ENCODE measurements at places on chromosomes 1 and 21.
A peak's percentile ranks its signal among the peaks of the same experiment; 100 is the strongest.

- no peak for DNase-seq
Measured at GRCh38 chr1:238652346-238652968, 733.9 kb upstream of the CHRM3 start.

DNA sequence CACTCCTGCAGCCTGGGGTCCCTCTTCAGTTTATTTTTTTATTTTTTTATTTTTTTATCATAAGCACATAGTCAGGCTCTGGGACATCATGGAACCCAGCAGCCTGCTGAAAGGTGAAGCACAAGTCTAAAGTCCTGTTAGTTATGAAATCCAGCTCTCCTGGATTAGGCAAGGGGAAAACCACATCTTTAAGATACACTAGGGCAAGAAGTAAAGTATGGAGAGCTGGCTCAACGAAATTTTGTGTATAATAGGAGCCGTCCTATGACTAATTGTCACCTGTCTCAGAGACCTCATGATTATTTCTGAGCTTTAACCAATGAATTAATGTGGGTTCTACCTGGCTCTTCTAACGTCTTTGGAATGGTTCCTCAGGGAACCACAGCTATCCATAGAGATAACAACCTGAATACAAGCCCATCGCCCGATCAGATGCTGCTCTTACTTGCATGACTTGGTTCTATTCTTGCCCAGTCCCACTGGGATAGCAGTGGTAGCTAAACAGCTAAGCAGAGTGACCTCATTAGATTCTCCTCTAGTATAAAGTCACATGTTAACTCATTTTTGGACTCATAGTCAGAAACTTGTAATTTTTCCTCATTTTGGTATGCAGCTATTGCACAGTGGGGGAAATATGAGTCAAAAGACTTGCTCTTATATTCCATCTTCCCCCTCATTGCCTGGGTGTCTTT is 122.7 kb downstream of the LMO4 start:
- DNase-seq, result no peak

DNA sequence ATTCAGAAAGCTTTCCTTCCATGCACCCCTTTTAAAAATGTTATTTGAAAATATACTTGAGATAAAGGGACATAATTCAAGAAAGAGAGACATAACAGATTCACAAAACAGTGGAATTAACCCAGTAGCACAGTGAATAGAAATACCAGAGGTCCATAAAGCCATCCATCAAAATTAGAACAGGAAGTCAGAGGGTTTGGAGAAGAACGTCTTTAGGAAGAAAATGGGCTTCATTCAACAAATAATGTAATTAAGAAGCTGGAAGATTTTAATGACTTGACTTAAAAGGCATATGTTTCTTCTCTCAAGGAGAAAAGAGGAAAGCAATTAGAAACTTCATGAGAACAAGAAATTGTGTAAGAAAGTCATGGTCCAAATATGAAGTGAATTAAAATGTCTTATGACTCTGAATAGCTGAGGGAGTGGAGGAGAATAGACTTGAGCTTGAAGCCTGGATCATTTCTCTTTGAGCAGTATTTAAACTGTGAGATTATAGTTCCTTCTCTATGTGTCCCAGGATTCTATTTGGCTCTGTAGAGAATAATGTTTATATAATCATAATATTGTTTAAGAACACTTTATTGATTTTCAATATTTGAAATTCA is 7.9 kb upstream of the HCRTR1 start:
- DNase-seq, result no peak

- no peak for DNase-seq
Measured at GRCh38 chr1:99370476-99370875, 106.2 kb downstream of the PLPPR4 start.

- DNase-seq, result no peak
Measured at GRCh38 chr1:28530456-28530855, 22.4 kb upstream of the TRNAU1AP start.

DNA sequence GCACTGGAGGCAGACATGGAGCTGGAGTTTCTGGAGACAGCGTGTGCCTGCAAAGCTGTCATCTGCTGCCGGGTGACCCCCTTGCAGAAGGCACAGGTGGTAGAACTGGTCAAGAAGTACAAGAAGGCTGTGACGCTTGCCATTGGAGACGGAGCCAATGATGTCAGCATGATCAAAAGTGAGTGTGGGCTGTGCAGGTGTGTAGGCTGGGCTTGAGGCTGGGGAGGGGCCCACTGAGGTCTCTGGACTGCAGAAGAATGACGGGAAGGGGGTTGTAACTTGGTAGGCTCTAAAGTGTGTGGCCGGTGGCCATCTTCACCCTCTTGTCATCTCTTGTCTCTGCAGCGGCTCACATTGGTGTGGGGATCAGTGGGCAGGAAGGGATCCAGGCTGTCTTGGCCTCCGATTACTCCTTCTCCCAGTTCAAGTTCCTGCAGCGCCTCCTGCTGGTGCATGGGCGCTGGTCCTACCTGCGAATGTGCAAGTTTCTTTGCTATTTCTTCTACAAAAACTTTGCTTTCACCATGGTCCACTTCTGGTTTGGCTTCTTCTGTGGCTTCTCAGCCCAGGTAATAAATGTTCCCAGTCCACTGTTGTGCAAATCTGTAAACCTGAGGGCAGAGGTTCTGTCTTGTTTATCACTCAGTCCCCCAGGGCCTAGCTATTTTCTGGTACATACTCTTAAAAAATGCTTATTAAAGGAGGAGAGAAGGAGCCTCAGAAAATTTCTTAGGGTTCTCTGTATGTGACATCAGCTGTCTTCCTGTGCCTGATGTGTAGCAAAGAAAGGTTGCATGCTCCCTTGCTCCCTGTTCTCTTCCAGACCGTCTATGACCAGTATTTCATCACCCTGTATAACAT is 19.9 kb downstream of the ATP8B2 start:
- peak; percentile 83 for DNase-seq

GRCh38 chr1:116507631-116508030 is 63.2 kb downstream of the CD58 start:
- DNase-seq, result no peak

DNA sequence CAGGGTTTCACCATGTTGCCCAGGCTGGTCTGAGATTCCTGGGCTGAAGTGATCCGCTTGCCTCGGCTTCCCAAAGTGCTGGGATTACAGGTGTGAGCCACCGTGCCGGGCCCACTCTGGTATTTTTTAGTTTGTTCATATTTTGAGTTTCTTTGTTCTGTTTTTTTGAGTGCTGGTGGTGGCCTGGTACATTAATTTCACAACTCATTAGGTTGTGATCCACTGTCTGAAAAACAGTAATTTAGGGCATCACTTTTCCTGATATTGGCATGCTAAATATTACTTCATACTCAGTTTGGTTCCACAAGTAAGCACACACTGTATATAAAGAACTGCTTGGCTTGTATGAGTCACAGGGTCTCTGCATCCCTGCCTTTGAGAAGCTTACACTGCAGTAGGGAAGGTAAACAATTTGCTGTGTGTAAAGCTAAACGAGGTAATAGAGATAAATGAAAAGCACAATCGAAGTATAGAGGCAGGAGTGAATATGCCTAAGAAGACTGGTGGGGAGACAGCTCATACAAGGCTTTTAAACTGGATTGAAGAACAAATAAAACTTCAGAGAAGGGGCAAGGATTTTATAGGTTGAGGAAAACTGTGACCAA is 7.7 kb downstream of the SNX27 start:
- no peak for DNase-seq

DNA sequence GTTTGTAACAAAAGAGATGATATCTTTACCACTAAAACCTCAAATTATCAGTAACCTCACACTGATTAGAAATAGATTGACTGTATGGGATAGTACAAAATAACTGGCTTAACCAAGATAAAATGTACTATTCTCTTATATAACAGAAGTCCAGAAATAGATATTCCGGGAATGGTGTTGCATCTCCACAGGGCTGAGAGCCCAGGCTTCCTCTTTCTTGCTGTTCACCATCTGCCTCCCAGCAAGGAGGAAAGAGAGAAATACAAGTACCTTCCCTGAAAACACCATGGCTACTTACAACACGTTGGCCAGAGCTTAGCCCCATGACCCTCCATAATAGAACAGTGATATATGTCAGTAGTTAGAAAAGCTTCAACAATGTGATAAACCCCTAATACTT is 47.0 kb upstream of the KCNK1 start:
- DNase-seq, result no peak

DNA sequence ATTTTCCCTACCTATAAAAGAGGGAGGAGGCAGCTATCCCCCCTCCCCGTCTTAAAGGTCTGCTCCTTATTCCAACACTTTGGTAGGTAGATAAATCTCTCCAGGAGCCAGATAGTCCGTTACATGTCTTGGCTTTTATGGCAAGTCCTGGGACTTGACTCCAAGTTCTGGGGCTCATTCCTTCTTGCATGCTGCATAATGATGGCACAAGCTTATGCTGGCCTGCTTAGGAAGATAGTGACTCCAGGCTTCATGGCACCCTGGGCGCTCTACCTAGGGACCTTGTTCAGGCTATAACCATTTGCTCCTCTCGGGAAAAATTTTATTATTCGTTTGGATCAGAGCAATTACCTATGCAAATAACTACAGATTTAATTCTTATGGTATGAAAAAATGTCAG is 3.7 kb downstream of the SLAMF1 start:
- no peak for DNase-seq

GRCh38 chr1:207959141-207959825 is 48.4 kb upstream of the CD34 start:
- DNase-seq, result no peak

GRCh38 chr1:12080156-12080555 is 17.1 kb downstream of the TNFRSF8 start:
- no peak for DNase-seq

DNA sequence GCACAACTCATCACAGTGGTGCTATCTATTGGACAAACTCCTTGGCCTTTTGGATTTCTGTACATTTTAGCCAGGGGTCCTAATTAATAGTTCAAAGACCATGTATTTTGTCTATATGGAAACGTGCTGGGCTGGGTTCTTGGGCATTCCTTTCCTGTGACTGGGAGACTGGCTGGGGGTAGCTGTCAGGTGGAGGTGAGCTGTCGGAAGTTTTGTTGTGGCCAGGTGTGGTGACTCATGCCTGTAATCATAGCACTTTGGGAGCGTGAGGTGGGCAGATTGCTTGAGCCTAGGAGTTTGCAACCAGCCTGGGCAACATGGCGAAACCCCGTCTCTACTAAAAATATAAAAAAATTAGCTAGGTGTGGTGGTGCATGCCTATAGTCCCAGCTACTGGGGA is 392.4 kb downstream of the RPS6KC1 start:
- DNase-seq, result no peak

- DNase-seq, result no peak
Measured at GRCh38 chr21:36665806-36666205, 33.1 kb upstream of the SIM2 start.

DNA sequence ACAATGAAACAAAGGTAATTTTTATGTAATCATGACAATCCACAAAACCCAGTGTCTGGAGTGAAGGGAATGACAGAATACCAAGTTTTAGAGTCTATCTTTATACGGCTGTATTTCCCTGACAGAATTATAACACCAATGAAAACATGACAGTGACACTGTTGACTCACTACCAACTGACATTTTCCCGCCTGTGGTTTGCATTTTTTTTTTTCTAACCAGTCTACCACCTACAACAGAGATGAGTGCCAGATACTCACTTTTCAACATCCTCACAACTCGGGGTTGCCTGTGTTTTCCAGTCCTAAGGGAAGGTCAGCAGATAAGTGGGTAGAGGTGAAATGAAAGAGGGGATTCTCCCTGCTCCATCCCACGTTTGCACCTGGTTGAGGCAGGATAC is 118.9 kb downstream of the KCNJ6 start:
- no peak for DNase-seq

- DNase-seq, result no peak
Measured at GRCh38 chr1:231139125-231139649, 22.7 kb upstream of the TRIM67 start.

- DNase-seq, result no peak
Measured at GRCh38 chr1:185816460-185816859, 82.3 kb downstream of the HMCN1 start.

DNA sequence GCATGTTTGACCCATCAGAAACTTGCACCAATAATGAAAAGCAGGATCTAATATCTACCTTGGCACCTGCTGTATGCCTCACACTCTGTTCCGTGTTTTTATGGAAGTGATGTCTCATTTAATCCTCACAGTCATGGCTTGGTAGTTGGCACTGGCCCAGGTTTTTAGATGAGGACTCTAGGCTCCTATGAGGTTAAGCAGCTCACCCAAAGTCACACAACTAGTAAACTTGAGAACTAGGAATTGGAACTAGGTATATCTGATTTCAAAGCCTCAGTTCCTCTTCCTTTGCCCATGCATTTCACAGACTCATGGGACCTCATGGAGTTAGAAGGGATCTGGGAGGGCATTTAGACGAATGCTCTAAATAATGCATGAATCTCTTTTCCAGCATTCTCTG is 21.3 kb upstream of the TARBP1 start:
- DNase-seq, result no peak

DNA sequence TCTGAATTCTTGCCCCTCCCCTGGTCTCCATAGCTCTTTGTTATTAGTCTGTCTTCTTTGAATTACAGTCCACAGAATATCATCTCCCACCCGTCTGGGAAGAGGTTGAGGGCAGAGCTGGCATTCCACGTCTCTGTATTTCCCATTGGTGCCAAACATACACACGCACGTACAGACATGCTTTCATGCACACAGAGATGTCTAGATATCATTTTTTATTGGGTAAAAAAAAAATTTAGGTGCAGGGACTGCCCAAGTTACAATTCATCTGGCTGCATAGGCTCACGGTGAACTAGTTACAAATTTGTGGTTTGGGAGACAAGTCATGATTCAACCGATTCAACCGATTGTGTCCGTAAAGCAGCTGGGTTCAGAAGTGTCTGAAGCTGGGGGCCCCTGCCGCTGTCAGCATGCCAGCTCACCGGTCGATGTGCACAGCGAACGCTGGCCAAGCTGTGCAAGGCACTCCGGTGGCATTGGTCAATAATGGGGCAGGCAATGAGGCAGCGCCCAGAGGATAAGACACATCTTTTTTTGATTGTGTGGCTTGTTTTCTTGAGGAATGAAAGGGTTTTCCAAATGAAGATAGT is 73.7 kb downstream of the KCNN3 start:
- no peak for DNase-seq

GRCh38 chr1:50458507-50458906 is 35.3 kb upstream of the DMRTA2 start:
- no peak for DNase-seq

DNA sequence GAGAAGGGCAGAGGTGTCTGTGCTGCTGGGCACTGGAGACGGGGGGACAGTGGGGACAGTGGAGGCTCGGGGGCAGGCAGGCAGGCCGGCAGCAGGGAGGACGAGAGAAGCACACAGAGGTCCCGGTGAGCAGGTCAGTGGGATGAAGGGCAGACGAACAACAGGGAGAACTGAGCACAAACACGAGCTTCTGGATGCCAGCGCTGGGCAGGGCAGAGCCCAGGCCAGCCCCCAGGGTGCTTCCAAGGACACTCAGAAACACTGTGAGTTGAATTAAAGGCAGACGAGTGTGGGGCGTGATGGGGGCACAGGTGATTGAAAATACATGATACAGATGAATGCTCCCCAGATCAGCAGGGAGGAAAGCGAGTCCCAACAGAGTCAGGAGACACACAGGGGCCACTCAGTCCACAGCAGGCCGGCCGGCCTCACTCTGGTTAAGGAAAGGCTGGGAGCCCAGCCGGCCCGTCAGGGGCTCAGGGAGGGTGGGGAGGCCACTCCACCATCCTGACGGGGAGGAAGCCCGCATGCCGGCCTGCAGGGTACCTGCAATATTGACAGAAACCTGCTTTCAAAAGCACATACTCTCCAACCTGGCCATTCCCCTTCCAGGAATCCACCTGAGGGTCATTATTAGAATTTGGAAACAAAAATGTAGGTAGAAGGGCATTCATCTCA is 14.1 kb downstream of the SLC19A1 start:
- no peak for DNase-seq

- peak; percentile 83 for DNase-seq
Measured at GRCh38 chr1:206507284-206508129, at the start of gene RASSF5. Gene RASSF5 (plus strand): TSS chr1:206507531. CDS start chr1:206507603, 72 bp downstream.

- no peak for DNase-seq
Measured at GRCh38 chr1:17676387-17677060, 78.6 kb upstream of the ACTL8 start.

Measured in CD4-positive, alpha-beta T cell treated with Interleukin-12 subunit alpha and Interleukin-12 subunit beta, for 1 hour (primary cell).